ENCODE measurements at places on chromosomes 16 and 17. TPM values are rescaled to one million over a fixed set of nuclear protein-coding genes. Genes with fewer than 3 reads are reported as not detected.

Gene GNAO1
- 1.8 TPM for total RNA-seq

Gene SCIMP
- total RNA-seq, result 35.5 TPM

Gene SCGB1C2
- not detected for total RNA-seq

Gene DLX3
- 0.38 TPM for total RNA-seq

Gene TMC5
- total RNA-seq, result 62.1 TPM

- no peak overlapping the region for H3K27ac ChIP-seq
- DNase-seq, result no peak
- no peaks in the 10 kb centered on the region for H3K27me3 ChIP-seq
- H3K36me3 ChIP-seq, result no peaks in the 10 kb centered on the region
- H3K4me3 ChIP-seq, result no peak overlapping the region
Measured at GRCh38 chr17:65994114-65994513, 197.8 kb downstream of the CEP112 start.

- H3K36me3 ChIP-seq, result peaks cover 100% of the 10 kb centered on the region
- DNase-seq, result no peak
- H3K4me1 ChIP-seq, result peaks cover 10% of the 10 kb centered on the region
- H3K4me3 ChIP-seq, result no peak overlapping the region
- no peak overlapping the region for H3K27ac ChIP-seq
Measured at GRCh38 chr16:69322343-69322742, 8.0 kb downstream of the PDF start.

- H3K27me3 ChIP-seq, result no peaks in the 10 kb centered on the region
- peak; percentile 54 for DNase-seq
- H3K4me3 ChIP-seq, result no peak overlapping the region
- peaks cover 12% of the 10 kb centered on the region for H3K4me1 ChIP-seq
- H3K27ac ChIP-seq, result no peak overlapping the region
Measured at GRCh38 chr17:9987779-9988585, 82.9 kb upstream of the RCVRN start.

GRCh38 chr17:37818689-37819088, 73.8 kb upstream of the HNF1B start:
- H3K27ac ChIP-seq, result no peak overlapping the region
- H3K4me1 ChIP-seq, result no peaks in the 10 kb centered on the region
- no peak overlapping the region for H3K4me3 ChIP-seq
- no peaks in the 10 kb centered on the region for H3K36me3 ChIP-seq

DNA sequence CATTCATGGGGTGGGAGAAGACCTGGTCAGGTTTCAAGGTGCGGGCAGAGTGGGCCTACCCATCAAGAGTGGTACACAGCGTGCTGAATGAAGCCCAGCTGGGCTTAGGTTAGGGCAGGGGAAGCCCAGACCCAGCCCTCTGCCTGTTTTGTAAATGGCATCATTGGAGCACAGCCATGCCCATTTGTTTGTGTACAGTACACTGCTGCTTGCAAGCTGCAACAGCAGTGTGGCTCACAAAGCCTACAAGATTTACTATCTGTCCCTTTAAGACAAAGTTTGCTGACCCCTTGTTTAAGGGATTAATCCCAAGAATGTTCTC, 230.1 kb upstream of the TNRC6C start:
- H3K4me3 ChIP-seq, result no peak overlapping the region
- DNase-seq, result no peak
- H3K36me3 ChIP-seq, result no peaks in the 10 kb centered on the region
- H3K27ac ChIP-seq, result no peak overlapping the region

Data from lower lobe of right lung (tissue), 2 donors.